ENCODE measurements at places on chromosomes 1 and 21. TPM values are rescaled to one million over a fixed set of nuclear protein-coding genes. Genes with fewer than 3 reads are reported as not detected.
A peak's percentile ranks its signal among the peaks of the same experiment; 100 is the strongest.

GRCh38 chr21:24955275-24955961 lies 651.9 kb downstream of the MRPL39 start:
- no peak for DNase-seq

Gene EFNA1
- total RNA-seq, result not detected

DNA sequence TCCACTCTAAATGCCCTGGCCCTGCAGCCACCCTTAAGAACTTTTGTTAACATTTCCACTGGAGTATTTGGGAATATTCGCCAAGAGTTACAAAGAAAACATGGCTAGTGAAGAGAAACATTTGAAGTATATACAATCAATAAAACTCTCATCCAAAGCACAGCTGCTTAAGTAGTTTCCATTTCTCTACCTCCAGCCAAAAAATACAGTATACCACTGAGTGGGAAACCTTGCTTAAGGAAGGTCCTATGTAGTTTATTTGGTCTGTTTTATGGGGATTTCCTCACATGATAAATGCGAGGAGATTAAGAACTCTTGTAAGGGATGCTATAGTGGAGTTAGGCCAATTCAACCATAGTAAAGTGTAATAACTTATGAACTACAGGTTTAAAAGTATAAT lies 382.5 kb downstream of the NEGR1 start:
- DNase-seq, result no peak

DNA sequence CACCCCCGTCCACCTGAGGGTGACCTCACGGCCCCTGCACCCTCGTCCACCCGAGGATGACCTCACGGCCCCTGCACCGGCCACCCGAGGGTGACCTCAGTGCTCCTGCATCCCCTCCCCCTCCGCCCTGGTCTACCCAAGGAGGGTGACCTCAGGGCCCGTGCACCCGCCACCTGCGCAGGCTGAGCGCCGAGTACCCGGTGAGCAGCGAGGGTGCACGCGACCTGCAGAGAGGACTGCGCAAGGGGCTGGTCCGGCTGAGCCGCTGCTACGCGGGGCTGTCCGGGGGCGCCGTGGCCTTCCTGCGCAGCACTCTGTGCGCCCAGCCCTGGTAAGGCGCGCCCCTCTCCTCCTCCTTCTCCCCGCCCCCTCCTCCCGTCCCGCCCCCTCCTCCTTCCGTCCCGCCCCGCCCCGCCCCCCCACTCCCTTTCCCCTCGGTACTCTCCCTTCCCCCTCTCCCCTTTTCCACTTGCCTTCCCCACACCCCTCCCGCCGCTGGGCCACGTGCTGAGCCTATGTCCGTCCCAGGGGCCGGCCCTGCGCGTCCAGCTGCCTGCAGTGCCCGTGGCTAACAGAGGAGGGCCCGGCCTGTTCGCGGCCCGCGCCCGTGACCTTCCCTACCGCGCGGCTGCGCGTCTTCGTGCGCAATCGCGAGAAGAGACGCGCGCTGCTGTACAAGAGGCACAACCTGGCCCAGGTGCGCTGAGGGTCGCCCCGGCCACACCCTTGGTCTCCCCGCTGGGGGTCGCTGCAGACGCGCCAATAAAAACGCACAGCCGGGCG lies 28.4 kb downstream of the TRIM11 start:
- DNase-seq, result no peak

- no peak for DNase-seq
Measured at GRCh38 chr1:167713330-167714081, 8.3 kb upstream of the MPZL1 start.

Gene ANGPTL3
- total RNA-seq, result not detected

GRCh38 chr1:54200519-54200997 lies 591 bp downstream of the MRPL37 start:
- no peak for DNase-seq

GRCh38 chr1:53681977-53682685 lies 56.8 kb downstream of the GLIS1 start:
- no peak for DNase-seq

- no peak for DNase-seq
Measured at GRCh38 chr1:90386899-90387720, 330.0 kb downstream of the BARHL2 start.

- no peak for DNase-seq
Measured at GRCh38 chr21:36103434-36103833, 31.4 kb upstream of the CBR3 start.

DNA sequence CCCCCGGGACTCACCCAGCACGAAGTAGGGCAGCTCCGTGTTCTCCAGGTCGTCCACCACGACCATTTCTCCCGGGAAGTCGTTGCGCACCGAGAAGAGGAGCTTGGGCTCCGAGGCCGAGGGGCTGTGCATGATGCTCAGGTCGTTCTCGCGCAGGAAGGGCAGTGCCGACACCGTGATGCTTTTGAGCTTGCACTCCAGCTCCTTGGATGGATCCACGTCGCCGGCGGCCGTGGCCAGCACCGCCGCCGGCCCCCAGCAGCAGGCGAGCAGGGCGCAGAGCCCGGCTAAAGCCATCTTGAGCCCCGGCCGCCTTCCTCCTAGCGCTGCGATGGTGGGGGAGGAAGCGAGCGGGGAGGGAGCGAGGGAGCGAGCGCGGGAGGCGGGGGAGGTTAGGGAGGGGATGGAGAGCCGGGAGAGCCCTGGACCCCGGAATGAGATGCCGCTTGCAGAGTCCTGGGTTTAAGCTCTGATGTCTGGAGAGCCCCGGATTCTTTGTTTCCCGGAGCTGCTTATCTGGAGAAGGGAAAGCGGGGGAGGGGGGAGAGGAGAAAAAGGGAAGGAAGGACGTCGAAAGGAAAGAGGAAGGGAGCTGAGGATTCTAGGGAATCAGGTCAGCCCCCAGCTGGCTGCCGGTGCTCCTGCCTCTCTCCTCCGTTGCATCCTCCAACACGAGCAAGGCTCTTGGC lies at the start of gene ASTN1:
ASTN1 (minus strand) TSS at position 333 of the 689 bp plus-strand sequence; CDS start at position 297, 36 bp downstream.
- DNase-seq, result no peak

Gene OR2T33
- not detected for total RNA-seq

DNA sequence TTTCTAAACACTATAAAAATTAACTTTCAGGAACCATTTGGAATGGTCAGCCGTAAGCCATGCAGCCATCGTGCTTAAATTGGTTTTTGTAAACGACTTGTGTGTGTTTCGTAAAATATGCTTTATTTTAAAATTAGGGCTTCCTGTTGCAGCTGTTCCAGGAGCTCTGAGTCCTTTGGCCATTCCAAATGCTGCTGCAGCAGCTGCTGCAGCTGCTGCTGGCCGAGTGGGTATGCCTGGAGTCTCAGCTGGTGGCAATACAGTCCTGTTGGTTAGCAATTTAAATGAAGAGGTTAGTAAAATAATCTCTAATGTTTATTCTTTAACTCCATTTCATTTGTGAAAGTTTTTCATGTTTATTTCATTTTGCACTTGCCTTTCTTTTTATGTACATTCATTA lies 83.1 kb downstream of the PTBP2 start:
- DNase-seq, result no peak

- DNase-seq, result no peak
Measured at GRCh38 chr1:177092001-177092400, 72.5 kb downstream of the ASTN1 start.

- peak; percentile 33 for DNase-seq
Measured at GRCh38 chr1:167935216-167936067, 1.0 kb upstream of the DCAF6 start.

DNA sequence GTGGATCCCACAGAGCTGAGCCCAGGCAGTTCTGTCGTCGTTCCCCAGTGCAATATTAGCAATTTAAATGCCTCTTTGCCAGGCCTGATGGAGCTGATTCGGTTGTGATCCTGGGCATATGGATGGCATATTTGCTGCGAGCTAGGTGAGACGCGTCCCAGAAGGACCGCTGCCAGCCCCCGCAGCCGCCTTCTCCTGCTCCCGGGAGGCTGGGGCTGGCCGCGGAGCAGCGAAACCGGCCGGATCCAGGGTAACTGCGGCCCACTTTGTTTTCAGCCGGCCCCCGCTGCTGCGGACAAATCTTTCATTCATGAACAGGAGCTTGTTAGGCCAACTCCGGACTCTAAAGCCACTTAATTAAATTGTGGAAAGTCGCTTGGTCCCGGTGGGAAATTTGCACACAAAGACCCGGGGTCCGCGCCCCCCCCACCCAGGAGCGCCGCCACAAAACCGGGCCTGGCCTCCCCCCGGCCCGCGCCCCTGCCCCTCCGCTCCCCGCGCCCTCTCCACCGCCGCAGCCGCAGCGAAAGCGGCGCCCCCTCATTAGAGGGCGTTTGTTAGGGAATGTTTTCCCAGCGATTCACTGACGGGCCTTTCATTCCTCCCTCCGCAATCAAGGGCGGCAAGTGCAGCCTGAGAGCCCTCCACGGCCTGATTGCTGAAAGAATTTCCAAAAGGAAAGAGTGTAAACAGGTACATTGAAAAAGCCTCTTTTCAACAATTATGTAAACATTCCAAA lies 383.3 kb downstream of the RRAGC start:
- DNase-seq, result peak; percentile 29

GRCh38 chr1:156164125-156164831 lies 10.9 kb downstream of the SEMA4A start:
- DNase-seq, result no peak

GRCh38 chr1:177174921-177175634 lies 4.3 kb downstream of the BRINP2 start:
- DNase-seq, result no peak

GRCh38 chr21:34636961-34637360 lies 22.0 kb upstream of the RCAN1 start:
- DNase-seq, result no peak

DNA sequence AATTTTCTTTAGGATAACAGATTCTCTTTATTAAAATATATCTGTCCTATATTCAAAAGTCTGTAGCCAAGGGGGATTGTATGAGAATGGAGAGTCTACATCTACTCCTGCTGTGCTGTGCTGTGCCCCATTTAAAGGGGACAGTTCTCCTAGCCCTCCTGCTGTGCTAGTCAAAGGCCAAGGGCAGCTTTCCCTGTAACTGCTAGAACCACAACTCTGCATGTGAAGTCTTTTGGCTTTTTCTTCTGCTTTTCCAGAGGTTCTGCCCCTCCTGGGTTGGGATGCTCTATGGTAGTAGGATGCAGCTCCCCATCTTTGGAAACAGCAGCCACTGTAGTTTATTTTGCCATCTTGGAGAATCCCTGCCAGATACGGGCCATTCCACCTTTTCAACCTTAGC lies 197.5 kb upstream of the JUN start:
- no peak for DNase-seq

- no peak for DNase-seq
Measured at GRCh38 chr1:160451859-160452232, 51.5 kb downstream of the VANGL2 start.

DNA sequence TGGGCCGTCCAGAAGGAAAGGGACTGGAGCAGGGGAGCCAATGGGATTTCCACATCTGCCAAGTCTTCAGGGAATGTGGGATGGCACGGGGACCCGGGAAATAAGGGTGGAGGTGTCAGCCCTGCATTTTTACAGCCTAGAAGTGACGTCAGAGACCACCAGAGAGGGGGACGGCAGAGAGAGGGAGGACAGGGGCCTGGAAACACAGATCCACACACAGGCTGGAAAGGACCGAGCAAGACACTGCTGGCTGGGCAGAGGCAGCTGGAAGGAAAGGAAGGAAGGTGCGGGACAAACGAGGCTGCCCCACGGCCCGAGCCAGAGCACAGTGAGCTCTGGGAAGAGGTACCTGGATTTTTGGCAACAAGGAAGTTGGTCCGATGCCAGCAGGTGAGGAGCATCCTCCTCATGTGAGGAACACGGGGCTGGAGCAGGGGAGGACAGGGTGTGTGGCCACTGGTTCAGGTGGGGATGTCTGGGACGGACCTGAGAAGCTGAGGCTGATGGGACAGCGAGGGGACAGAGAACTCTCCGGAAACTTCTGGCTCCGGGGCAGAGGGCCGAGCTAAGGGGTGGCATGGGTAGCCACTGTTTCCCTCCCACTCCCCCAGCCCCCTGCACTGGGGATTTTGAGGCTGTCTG lies 138.3 kb downstream of the PGBD5 start:
- DNase-seq, result no peak

- no peak for DNase-seq
Measured at GRCh38 chr1:41695118-41695745, 210.7 kb upstream of the EDN2 start.

- DNase-seq, result no peak
Measured at GRCh38 chr1:208476846-208477170, 232.6 kb upstream of the PLXNA2 start.

- no peak for DNase-seq
Measured at GRCh38 chr1:210597555-210598134, 268.9 kb downstream of the HHAT start.

Gene RCSD1
- 185 TPM for total RNA-seq

GRCh38 chr21:35438643-35439404 lies 389.7 kb upstream of the RUNX1 start:
- peak; percentile 46 for DNase-seq

- peak; percentile 80 for DNase-seq
Measured at GRCh38 chr1:17236779-17237560, 11.9 kb upstream of the PADI3 start.

DNA sequence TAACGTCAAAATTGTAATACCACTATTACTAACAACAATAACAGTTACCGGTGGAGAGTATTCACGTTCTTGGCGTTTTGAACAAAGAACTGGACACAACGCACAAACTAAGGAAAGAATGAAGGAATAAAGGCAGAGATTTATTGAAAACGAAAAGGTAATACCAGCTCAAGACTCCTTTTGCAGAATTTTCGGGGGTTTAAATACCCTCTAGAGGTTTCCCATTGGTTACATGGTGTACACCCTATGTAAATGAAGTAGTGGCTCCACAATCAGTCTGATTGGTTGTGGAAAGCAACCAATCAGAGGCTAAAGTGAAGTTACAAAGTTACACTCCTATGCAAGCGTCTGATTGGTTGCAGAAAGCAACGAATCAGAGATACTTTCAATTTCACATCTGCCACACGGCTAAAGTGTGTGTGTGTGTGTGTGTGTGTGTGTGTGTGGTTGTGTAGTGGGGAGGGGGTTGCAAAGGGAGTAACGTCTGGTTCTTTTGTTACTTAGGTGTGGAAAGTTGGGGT lies 1.1 kb upstream of the GTF2B start:
- DNase-seq, result no peak

GRCh38 chr1:5451671-5452070 lies 540.6 kb downstream of the NPHP4 start:
- no peak for DNase-seq

Gene SLC2A5
- total RNA-seq, result 4.5 TPM

DNA sequence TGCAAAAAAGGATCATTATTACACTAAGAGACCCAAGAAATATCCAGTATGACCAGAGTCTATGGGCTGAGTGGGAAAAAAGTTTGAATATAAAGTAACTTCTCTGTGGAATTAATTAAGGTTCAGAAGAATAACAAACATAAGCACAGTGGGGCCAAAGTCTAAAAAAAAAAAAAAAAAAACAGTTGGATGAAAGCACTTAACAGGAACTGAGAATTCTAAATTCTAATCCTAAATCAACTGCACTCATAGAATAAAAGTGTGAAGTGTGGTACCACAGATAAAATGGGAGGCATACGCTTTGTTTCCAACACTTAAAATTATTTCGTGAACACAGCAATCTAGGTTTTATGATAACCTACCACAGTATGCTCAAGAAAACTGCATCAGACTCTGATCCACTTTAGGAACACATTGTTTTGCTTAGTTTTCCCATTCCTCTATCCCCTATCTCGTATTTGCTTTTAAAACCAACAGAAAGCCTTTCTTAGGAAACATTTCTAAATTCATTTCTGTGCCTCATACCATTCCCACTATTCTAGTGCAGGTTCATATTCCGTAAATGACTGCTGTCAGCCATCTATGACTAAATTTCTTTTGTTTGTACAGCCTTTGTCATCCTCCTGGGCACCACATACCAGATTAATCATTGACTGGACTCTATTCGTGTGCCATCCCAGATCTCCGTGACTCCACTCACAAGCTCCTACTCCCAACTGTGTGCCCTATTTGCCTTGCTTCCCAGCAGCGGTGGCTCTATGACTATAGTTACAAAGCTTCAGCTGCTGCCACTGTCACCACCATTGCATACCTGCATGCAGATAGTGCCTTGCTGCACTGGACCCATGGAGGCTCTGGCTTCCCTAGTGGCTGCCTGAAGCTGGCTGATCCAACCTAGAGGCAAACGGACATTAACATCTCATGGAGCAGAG lies 24.9 kb downstream of the CHML start:
- DNase-seq, result no peak

Measured in activated B cell treated with CpG ODN at 0.5 μM for 24 hours (primary cell).